Effector memory CD4-positive, alpha-beta T cell (primary cell): ENCODE measurements at places on chromosomes 7 and 10.

- DNase-seq, result no peak
Observed at GRCh38 chr10:3036155-3037021, 31.0 kb upstream of the PFKP start.

DNA sequence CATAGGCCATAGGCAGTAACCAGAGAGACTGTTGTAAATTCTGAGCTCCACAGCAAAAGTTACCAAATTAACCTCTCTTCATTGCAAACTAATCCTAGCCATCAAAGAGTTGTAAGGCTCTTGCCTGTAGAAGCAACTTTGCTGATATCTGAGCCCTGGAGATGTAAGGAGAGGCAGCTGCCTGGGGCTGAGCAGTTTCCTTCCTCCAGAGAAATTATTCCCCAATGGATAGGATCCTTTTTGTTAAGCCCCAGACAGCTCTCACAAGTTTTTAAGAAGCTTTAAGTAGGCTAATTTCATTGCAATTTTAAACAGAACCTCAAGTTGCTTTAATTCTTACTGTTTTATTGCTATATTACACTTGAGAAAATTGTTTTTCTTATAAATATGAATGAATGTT, 211.1 kb downstream of the GALNT17 start:
- no peak for DNase-seq

DNA sequence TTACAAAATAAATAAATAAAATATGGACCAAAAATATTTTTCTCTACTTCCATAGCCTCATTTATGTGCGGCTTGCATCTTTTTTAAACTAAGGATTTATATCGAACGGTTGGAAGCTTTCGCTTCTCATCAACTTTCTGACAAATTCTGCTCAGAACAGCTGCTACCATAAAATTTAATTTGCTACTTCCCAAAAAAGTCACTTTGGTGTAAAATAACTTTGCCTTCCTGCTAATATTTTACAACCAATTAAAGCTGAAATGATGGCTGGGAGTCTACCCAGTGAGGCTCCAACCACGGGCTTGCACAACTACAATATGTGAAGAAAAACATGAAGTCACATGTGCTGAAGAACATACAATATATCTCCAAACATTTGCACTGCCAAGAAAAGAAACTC, 253.1 kb upstream of the NEBL start:
- no peak for DNase-seq

- DNase-seq, result no peak
Observed at GRCh38 chr7:52107355-52107754, 790.7 kb upstream of the COBL start.

DNA sequence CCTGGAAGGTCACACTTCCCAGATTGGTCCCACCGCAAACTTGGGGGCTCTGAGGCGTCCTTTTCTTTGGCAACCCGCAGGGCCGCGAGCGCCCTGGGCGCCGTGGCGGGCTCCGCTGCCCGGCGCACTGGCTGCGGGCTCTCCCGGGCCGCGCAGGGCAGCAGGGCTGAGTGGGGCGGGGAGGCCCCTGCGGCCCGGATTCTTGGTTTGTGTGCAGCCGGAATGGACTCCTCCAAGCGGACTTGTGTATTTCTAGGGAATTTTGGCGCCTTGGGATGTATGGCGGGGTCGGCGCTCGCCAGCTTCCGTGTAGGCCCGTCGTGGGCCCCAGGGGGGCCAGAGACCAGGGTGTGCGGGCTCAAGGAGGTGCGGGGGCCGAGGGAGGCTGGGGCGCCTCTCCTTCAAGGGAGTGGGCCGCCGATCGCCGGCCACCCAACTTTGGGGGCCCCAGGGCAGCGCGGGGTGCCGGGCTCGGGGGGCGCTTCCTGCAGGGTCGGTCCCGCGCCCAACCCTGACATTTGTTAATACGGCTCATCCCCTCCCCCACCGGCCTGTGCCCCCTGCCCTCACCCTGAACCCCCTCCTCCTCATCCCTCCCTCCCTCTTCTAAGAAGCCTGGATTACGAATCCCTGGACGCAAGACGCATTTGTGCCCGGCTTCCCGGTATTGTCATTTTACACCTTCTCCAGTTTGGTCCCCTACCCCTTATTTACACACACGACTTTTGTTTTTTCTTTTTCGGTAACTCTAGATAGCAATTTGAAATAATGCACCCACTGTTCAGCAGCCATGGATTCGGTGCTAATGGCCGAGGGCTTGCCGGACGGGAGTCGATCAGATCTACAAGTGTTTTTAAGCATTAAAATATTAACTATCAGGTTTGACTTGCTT, 2.5 kb downstream of the TCF7L2 start:
- no peak for DNase-seq

GRCh38 chr10:28687683-28688001, 10.3 kb downstream of the BAMBI start:
- no peak for DNase-seq

GRCh38 chr7:70787771-70788170, 344.2 kb upstream of the GALNT17 start:
- no peak for DNase-seq

GRCh38 chr7:111833466-111833865, 271.2 kb upstream of the IMMP2L start:
- DNase-seq, result no peak

- DNase-seq, result no peak
Observed at GRCh38 chr10:73465978-73466726, 29.7 kb downstream of the PPP3CB start.

- DNase-seq, result peak; percentile 42
Observed at GRCh38 chr10:131896403-131896802, 4.4 kb upstream of the PPP2R2D start.

DNA sequence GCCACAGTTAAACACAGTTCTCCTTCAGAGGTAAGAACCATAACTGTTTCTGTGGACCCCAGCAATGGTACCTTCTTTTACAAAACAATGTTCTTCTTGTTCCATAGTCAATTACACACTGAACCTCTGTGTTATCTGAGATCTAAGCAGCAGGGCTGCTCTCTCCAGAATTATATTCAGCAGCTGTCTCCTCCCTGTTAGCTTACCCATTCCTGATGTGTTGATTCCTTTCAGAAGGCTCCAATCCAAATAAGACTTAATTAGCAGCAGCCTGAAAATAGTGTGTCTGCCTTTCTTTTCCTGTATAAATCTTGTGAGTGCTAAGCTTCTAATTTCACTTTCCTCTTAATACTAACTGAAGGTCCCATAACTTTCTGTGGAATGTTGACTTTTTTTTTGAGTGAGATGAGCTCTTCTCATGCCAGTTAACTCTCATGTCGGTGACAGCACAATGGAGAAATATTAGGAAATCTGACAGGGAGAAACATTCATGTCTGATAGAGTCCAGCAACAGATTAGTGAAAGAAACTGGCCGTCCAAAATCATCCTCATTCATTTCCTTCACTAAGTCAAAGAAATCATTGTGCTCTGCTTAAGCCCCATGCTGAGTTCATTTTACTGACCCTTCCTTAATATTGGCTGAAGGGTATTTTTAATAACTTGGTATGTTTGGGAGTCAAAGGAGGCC, 226.5 kb downstream of the PRKG1 start:
- no peak for DNase-seq
